ENCODE measurements at places on chromosomes 7 and 10. TPM values are rescaled to one million over a fixed set of nuclear protein-coding genes. Genes with fewer than 3 reads are reported as not detected.

DNA sequence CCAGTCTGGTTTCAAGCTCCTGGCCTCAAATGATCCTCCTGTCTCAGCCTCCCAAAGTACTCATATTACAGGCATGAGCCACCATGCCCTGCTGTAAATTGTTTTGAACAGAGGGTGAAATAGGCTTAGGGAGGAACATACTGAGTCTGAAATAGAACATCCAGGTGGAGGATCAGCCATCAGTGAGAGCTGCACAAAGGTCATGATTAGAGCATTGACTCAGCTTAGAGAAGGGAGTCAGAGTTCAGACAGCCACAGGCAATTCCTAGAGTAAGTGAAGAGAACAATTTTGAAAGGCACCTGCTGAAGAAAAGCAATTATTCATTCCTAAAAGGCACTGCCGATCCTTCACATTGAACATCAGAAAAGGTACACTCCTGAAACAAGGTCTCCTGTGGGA lies 15.9 kb upstream of the NEBL start:
- no peak for DNase-seq

The NEBL gene
- total RNA-seq, result 10.5 TPM

The GIMAP5 gene
- total RNA-seq, result not detected

- DNase-seq, result no peak
Measured at GRCh38 chr7:43538404-43538771, 44.5 kb upstream of the STK17A start.

- no peak for DNase-seq
Measured at GRCh38 chr10:109992485-109992884, 15.3 kb upstream of the ADD3 start.

The TMEM209 gene
- total RNA-seq, result 28.5 TPM

The AMPH gene
- total RNA-seq, result 12.1 TPM

The POU6F2 gene
- total RNA-seq, result 2.0 TPM

GRCh38 chr7:40969641-40970040 lies 733.2 kb downstream of the INHBA start:
- DNase-seq, result no peak

- peak; percentile 81 for DNase-seq
Measured at GRCh38 chr7:65722361-65722792, 150.5 kb upstream of the VKORC1L1 start.

The CFTR gene
- total RNA-seq, result 1.7 TPM

The KDM7A gene
- 11.6 TPM for total RNA-seq

DNA sequence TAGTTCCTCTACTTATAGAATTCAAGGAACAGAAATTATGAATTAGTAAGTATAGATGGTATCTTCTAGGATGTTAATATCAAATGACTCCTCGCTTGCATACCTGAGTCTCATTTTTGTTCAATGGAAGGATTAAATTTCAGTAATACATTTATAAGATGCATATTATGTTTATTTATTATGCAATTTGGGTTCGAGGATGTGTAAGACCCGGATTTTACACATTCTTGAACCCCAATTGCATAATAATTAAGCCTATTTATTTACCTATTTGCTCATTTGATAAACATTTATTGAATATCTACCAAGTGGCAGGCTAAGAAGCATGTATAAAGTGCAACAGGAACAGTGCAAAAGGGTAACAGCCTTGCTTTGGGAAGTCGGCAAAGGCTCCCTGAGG lies 52.6 kb downstream of the ICA1 start:
- no peak for DNase-seq

Measured in H1 (cell line).